Left cardiac atrium (tissue), 4 donors: ENCODE measurements at places on chromosomes 6 and 20. TPM values are rescaled to one million over a fixed set of nuclear protein-coding genes. Genes with fewer than 3 reads are reported as not detected.

GRCh38 chr6:130517444-130517931 is 151.7 kb downstream of the TMEM200A start:
- DNase-seq: no peak

DNA sequence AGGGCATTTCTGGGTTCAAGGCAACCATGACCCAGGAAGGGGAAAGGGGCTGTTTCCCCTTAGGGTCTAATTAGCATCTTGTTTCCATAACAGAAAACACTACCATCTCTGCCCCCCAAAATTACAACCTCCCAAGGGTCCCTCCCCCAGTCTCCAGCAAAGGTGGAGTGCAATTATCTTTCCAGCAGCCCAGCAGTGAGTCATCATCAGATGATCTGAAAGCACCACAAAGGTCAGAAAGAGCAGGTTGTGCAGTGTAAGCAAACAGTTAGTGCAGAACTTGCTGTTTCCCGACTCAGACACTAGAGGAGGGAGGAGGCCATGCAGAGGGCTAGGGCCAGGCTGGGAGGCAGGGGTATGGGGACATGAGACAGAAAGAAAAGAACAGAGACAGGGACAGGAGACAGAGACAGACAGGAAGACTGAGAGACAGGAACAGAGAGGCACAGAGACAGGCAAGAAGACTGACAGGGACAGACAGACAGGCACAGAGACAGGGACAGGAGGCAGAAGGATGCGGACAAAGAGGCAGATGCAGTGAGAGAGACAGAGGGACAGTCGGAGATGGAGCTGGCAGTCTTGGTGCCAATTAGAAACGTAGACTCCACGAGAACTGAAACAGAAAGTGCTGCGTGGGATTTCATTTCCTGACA is 62.5 kb downstream of the PYGB start:
- DNase-seq: no peak

DNA sequence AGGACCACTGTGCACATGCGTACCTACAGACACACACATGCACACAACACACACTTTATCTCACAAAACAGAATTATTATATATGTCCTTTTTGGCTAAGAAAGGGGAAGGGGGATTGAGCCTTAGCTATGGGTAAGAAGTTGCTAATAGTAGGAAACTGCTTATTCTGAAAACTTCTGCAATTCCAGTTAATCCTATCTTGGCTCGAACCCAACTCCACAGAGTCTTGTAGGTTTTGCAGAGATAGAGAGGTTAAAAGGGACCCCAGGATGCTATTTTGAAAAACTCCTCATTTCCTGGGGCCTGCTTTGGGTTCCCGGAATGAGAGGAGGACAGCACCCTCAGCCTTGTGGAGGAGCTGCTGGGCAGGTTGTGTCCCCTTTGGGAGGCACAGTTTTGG is 233.8 kb downstream of the CLIC5 start:
- DNase-seq: no peak

DNA sequence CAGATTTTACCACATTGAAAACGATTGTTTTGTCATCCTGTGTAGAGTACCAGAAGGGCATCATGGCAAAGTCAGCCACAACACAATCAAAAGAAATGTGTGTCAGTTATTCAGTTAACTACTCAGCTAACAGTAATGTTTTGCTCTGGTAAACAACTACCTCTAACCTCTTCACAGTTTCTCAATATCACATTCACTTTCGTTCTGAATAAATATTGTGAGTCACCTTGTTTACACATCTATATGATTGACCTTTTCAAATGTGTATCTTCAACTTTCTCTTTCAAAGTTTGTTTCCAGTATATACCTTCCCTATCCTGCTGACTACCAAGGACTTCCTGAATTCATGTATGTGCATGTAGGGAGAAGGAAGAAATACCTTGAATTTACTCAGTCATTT is 216.6 kb upstream of the UFL1 start:
- no peak for DNase-seq

- no peak for DNase-seq
Measured at GRCh38 chr20:43984587-43984986, 69.9 kb downstream of the TOX2 start.

DNA sequence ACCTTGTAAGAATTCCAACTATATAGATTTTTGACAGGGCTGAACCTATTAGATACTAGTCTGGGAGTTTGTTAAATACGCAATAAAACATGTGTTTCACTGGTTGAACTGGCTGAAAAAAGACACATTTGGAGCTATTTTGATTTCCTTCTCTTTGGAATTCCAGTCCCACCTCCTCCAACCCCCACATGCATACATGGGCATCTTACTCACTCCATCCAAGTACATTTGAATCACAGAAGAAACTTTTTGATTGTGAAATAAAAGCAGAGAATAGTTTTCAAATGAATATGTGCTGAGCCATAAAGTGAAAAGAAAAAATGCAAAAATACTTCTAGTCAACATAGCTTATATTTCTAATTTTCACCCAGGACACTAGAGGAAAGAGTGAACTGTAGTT is 33.9 kb upstream of the STXBP5 start:
- DNase-seq: no peak

GRCh38 chr6:138486249-138487101 is 12.8 kb downstream of the NHSL1 start:
- no peak for DNase-seq

- DNase-seq: peak; percentile 53
Measured at GRCh38 chr6:146598772-146599405, at the start of gene ADGB. Gene ADGB, plus strand, starts transcription at chr6:146598972. Its CDS starts 69 bp downstream, at chr6:146599041.

GRCh38 chr6:37317312-37318038 is 36.3 kb upstream of the RNF8 start:
- DNase-seq: no peak

- no peak for DNase-seq
Measured at GRCh38 chr20:32344835-32345506, 13.2 kb upstream of the ASXL1 start.

DNA sequence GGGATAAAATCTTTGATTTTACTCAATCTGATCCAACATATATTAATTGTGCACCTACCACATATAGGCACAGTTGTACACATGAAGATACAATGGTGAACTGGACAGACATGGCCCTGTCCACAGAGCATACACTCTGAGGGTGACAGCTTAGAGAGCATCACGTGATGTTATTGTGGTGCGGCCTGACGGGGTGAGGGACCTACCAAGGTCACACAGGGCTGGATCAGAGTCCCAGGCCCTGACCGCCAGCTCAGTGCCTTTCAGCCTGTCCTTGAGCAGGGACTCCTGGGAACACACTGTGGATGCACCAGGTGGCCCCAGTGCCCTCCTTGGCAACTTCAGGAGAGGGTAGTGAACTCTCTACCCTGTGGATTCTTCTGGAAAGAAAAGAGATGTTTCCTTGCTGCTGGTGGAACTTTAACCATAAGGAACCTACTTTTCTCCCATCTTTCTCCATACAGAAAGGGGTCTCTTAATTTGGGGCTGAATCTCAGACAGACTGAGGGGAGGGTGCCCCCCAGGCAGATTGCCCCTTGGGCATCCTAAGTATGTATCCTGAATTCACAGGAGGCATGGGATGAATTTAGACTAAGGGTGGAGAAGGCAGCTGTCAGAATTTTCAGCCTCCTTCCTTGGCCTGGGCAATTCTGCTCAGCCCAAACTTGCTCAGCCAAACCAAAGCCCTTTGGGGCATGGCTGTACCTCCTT is 26.5 kb downstream of the PCK1 start:
- DNase-seq: no peak

DNA sequence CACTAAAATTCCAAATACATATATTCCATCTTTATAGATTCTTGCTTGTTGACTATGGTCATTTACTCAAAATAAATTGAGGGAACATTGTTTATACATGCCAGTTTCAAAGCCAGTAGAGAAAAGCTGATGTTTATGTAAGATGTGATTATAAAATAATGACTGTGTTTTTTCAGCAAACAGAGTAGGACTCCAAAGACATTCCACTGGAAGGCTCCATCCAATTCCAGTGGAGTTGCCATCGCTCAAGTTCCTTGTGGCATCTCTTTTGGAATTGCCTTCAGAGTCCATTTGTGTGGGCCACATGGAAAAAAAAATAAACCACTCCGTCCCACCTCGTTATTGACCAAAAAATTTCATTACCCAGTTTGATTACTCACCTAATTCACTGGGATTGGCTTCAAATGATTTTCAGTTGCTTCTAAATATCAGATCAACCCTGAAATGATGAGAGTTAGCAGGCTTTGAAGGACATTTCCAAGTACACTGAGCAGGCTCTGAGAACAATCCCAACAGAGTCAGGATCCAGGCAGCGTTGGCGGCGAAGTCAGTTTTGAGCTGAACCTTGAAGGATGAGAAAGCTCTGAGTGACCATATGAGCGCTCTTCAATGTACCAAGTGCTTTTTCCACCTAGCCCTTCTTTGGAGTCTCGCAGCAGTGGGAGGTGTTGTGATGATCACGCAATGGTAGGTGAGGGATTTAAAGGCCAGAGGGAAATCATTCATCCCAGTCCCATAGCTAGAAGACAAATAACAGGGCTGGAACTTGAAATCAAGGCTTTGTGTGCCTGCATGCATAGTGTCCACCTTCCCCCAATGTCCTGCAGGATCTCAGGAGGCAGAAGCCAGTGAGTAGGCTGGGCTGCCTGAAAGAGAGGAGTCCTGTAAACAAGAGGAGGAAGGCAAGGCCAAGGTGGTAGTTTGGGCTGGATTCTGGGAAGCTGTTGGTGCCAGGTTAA is 281.7 kb downstream of the CDC5L start:
- no peak for DNase-seq

- DNase-seq: no peak
Measured at GRCh38 chr6:161001421-161001820, 9.9 kb downstream of the MAP3K4 start.

GRCh38 chr6:140276133-140276532 is 901.7 kb upstream of the CITED2 start:
- no peak for DNase-seq

DNA sequence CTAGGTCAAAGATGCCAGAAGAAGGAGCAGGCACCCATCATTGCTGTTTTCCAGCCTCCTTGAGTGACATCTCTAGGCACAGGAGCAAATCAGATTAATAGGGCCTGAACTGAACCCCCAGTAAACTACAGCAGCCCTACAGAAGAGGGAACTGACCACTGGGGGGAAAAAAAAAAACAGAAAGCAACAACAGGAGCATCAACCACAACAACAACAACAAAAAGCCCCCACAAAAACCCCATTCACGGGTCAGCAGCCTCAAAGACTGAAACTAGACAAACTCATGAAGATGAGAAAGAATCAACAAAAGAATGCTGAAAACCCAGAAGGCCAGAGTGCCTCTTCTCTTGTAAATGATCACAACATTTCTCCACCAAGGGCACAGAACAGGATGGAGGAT is 537.4 kb upstream of the BTBD3 start:
- DNase-seq: no peak

DNA sequence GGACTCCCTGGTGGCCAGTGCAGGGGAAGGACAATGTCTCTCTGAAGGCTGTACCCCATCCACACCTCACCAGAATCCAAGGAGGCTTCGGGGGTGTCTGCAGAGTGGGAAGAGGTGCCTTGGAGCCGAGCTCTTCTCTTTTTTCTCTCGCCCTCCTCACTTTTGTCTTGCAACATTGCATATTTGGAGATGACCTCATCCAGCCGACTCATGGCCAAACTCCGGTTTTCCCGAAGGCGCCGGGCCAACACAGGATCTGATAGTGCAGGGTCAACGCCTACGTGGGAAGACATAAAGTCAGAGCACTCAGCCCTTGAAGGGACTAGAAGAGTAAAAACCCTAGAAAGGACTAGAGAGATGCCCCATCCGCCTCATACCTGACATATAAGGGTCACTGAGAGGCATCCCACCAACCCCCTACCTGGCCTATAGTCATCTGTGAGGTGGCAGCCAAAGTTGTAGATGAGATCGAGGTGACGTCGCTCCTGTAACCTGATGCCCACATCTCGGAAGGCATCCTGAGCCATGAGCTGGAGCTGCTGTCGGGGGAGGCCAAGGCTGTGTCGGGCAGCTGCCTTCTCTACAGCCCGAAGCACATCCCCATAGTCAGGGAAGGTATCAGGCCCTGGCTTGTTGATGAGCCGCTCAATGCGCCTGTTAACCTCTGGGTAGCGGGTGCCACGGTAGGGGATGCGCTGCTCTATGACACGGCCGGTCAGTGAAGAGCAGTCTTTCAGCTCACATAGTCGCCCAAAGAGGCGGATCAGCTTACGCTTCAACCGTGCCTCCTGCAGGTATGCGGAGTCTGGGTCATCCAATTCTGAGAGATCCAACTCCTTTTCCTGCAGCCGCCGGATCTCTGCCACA is 3.0 kb upstream of the ZBTB22 start:
- DNase-seq: peak; percentile 88

DNA sequence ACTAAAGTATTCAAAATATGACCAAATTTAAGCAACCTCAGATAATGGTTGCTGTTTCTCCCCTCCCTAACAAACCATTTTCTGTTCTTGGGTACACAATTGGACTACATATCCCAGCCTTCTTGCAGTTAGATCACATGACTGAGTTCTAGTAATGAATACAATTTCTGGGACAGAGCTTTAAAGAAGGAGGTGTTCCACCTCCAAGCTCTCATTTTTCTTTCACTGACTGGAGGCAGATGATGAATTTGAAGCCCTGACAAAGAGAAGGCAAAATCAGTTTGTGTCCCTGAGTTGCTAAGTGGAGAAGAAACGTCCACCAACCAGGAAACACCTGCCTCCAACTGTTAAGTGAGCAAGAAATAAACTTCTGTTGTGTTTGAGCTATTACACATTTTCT is 117.2 kb downstream of the LCA5 start:
- DNase-seq: no peak

GRCh38 chr20:16178546-16179135 is 394.6 kb downstream of the KIF16B start:
- no peak for DNase-seq

GRCh38 chr20:12394786-12395185 is 477.1 kb downstream of the BTBD3 start:
- DNase-seq: no peak

The CBLN4 gene
- not detected for total RNA-seq
